Stimulated activated CD4-positive, alpha-beta T cell treated with anti-CD3 and anti-CD28 coated beads, Interleukin-15, amount 100 ng/mL, for 24 hours (primary cell): ENCODE measurements at places on chromosomes 5 and 9.

- DNase-seq: no peak
These were observed 5.0 kb upstream of the MRNIP start for GRCh38 chr5:179863449-179864085.

DNA sequence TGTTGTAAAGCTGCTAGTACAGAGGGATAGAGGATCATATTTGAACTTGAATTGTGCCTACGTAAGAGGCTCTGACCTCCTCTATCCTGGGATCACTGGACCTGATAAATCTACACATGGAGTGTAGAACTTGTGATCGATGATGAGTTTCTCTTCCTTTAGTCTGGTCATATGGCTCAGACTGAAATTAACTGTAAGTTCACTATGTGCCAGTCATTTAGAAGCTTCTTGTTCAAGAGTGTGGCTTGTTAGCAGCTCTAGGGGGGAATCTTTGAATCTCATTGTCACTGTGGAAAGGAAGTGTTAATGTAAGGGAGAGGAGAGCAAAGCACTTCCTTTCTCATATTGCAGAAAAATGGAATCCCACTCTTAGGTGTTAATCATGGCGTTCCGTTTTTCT, 12.1 kb downstream of the ZBTB34 start:
- no peak for DNase-seq

DNA sequence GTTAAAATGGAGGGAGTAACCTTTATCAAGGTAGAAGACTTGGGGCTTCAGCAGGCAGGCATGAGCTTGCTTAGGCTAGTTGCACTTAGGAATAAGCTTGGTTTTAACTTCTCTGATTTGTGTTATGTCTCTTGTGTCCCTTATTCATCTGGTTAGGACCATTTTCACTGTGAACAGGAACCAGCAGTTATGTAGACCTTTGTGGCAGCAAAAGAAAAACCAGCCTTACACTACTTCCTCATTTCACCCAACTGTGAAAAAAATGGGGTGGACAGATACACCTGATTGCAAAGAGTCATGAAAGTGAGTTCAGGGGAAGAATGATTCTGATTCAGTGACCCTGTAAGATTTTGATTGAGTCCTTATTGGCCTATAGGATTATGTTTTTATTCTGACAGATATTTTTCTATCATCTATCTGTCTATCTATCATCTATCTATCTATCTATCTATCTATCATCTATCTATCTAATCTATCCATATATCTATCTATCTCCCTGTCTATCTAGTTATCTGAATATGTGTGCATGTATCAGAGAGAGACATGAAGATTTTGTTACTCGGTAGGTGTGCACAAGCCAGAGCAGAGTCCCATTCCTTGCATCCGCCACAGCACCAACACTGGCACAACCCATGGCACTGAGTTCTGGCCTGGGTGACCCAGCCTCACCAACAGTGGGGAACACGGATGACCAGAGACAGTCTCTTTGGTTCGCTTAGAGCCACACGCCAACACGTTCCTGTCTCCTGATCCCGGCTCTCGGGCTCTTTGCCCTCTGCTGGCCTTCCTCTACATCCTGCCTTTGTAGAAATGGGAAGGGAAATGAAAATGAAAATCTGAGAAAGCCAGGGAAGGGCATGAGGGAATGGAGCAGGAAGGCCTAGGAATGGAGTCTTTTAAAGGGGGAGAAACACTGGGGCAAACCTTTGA, 1.3 kb upstream of the ZNF366 start:
- no peak for DNase-seq

- no peak for DNase-seq
These were observed 81.4 kb downstream of the NSUN2 start for GRCh38 chr5:6551287-6551954.

DNA sequence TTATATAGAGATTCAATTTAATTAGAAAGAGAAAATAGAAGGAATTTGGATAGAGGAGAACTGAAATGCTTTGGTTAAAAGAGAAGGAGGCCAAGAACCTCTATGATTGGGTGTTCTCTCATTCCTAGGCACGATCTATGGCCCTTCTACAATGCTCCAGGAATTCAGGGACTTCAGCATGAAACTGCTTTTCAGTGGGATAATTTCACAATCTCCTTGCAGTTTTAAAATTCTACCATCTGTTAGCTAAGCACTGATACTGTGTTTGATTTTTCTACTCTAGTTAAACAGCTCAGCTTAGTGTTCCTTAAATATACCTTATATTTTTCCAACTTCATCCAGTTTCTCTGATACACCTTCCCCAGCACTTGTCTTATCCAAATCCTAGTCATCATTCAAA, 141.9 kb downstream of the SSBP2 start:
- no peak for DNase-seq
